ENCODE measurements at places on chromosomes 2 and 18.

- no peak overlapping the region for H3K27ac ChIP-seq
- no peak overlapping the region for H3K4me3 ChIP-seq
- no peak for DNase-seq
Measured at GRCh38 chr2:105849431-105850179, 104.9 kb downstream of the NCK2 start.

DNA sequence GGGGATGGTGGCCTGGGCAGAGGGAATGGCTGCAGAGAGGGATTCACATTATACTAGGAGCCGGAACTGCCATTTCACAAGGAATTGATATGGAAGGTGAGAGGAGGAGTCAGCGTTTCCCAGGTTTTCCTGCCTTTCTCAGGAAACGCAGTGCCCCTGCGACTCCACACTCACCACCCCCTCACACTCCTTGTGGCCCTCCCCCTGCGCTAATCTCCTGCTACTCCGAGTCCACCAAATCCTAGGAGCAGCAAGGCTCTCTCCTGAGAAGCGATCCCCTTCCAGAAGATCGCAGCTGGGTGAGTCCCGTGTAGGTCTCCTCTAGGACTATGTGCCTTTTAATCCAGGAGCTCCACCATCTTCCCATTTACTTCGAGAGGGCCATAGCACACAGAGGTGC, 140.6 kb downstream of the VAPA start:
- no peaks in the 10 kb centered on the region for H3K36me3 ChIP-seq
- H3K4me1 ChIP-seq: peaks cover 4% of the 10 kb centered on the region
- no peak overlapping the region for H3K27ac ChIP-seq
- no peak overlapping the region for H3K4me3 ChIP-seq

GRCh38 chr18:44325903-44326635, 354.6 kb upstream of the SETBP1 start:
- no peaks in the 10 kb centered on the region for H3K27me3 ChIP-seq
- no peak overlapping the region for H3K4me3 ChIP-seq
- H3K36me3 ChIP-seq: no peaks in the 10 kb centered on the region
- H3K27ac ChIP-seq: no peak overlapping the region
- no peaks in the 10 kb centered on the region for H3K4me1 ChIP-seq
- peak; percentile 14 for DNase-seq

GRCh38 chr18:35049111-35050027, 8.2 kb downstream of the MAPRE2 start:
- H3K27me3 ChIP-seq: no peaks in the 10 kb centered on the region
- H3K36me3 ChIP-seq: no peaks in the 10 kb centered on the region
- no peak overlapping the region for H3K4me3 ChIP-seq
- DNase-seq: no peak
- H3K4me1 ChIP-seq: peaks cover 68% of the 10 kb centered on the region
- peak overlapping the region; percentile 63 for H3K27ac ChIP-seq

DNA sequence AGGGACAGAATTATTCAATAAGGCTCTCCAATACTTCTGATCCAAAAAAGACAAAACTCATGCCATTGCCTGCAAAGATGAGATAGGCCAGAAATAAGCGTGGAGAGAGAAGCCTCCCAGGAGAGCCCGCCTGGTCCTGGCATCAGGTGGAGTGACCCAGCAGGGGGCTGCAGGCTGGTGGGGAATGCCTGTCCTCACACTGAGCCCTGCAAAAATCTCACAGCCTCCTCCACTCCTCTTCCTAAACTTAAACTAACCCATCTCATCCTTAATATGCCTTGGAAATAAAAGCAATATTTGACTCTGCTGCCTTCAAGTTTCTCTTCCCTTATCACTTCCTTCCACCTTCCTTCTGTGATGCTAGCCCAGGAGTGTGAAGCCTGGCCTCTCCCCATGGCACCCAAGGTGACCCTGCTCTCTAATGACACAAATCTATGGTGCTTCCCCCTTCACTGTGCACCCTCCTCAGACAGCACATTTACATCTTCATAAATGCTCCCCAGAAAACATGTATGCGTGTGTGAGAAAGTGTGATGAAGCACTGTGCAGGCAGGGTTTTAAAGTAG, 218.4 kb downstream of the ANAPC1 start:
- no peak for DNase-seq
- peaks cover 4% of the 10 kb centered on the region for H3K4me1 ChIP-seq
- H3K27me3 ChIP-seq: no peaks in the 10 kb centered on the region
- H3K4me3 ChIP-seq: no peak overlapping the region
- H3K36me3 ChIP-seq: no peaks in the 10 kb centered on the region
- no peak overlapping the region for H3K27ac ChIP-seq

DNA sequence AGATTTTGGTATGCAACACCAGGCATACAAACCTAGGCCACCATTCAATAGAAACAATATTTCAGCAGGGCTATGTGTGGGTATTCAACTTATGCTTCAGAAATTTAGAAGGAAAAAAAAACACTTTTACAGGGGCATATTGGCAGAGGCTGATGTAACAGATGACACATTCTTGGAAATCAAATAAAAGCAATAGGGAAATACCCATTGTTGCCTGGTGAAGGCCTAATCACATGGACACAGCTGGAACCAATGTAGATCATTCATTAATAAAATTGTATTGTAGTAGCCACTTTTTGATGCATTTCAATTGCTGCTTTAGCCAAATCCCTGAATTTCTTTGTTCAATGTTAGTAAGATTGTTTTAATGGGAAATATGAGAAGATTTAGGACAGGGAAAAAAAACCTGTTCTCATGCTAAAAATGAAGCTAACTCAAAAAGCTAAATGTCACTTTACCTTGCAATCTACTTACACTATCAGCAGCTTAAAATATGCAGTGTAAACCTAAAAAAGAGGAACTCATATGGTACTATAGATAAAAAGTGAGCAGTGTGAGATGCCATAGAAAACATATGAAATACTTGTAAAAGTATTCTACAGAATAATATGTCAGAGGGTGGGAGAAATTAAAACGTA, 289.4 kb downstream of the ZEB2 start:
- no peak overlapping the region for H3K27ac ChIP-seq
- no peaks in the 10 kb centered on the region for H3K4me1 ChIP-seq
- no peak overlapping the region for H3K4me3 ChIP-seq
- DNase-seq: no peak
- H3K36me3 ChIP-seq: no peaks in the 10 kb centered on the region

GRCh38 chr18:4069183-4069582, 385.9 kb downstream of the DLGAP1 start:
- no peaks in the 10 kb centered on the region for H3K4me1 ChIP-seq
- DNase-seq: no peak
- H3K27me3 ChIP-seq: no peaks in the 10 kb centered on the region
- H3K4me3 ChIP-seq: no peak overlapping the region

- H3K36me3 ChIP-seq: no peaks in the 10 kb centered on the region
- no peak overlapping the region for H3K4me3 ChIP-seq
- H3K4me1 ChIP-seq: no peaks in the 10 kb centered on the region
- H3K27me3 ChIP-seq: no peaks in the 10 kb centered on the region
Measured at GRCh38 chr18:11163665-11164064, 14.3 kb upstream of the PIEZO2 start.

- no peaks in the 10 kb centered on the region for H3K36me3 ChIP-seq
- DNase-seq: peak; percentile 53
- peaks cover 4% of the 10 kb centered on the region for H3K4me1 ChIP-seq
- peak within 1 kb of the TSS; percentile 28 for H3K4me3 ChIP-seq
- H3K27ac ChIP-seq: peak within 1 kb of the TSS; percentile 78
Measured at GRCh38 chr2:237413777-237414661, at the start of gene COL6A3. TSS of gene COL6A3 (minus strand) at chr2:237414164. CDS start at chr2:237396817, 17,347 bp downstream.

DNA sequence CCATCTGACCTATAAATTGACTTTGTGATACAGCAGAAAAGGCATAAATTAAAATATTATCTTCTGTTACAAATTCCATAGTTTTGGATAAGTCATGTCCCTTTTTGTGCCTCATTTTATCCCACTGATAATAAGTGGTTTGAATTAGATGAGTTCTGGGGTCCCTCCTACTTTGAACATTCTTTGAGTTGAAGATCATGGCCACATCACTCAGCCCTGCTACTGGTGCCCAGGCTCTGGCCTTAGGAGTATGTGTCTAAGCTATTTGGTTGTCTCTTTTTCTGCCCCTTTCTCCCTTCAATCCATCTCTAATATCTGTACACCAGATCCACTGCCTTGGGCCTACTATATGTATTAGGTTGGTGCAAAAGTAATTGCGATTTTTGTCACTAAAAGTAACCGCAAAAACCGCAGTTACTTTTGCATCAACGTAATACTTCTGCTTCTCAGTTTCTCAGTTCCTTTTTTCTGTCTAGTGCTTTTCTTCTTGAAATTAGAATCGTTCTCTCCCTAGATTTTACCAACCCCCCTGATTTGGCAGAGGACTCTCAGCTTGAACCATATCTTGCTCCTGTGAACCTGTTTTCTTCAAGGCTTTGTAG, 362.5 kb upstream of the TNP1 start:
- no peaks in the 10 kb centered on the region for H3K27me3 ChIP-seq
- no peak overlapping the region for H3K4me3 ChIP-seq
- no peak overlapping the region for H3K27ac ChIP-seq
- DNase-seq: no peak

GRCh38 chr2:203688798-203689197, 17.6 kb upstream of the CD28 start:
- H3K4me1 ChIP-seq: peaks cover 70% of the 10 kb centered on the region
- H3K27me3 ChIP-seq: no peaks in the 10 kb centered on the region
- peak overlapping the region; percentile 64 for H3K27ac ChIP-seq
- peak; percentile 57 for DNase-seq

Measured in gastrocnemius medialis (tissue), 4 donors.